ENCODE measurements at places on chromosomes 3 and 15. TPM values are rescaled to one million over a fixed set of nuclear protein-coding genes. Genes with fewer than 3 reads are reported as not detected.

DNA sequence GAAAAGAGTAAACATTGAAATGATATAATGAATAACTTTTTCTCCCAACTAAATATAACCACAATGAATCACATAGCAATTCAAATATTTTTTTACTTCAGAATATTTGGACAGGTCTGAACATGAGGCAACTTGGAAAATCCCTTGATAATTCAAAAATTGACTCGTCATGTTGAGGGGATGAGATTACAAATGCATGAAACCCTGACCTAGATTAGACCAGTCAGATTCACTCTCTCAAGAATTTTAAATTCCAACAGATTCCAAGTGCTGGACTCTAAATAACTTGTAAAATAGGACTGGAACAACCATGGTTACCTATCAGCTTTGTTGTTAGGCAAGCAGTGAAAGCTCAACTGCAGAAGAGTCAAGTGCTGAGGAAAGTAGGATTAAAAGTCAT is 317.5 kb downstream of the GBE1 start:
- no peak for DNase-seq

GRCh38 chr3:170768334-170768801 is 101.6 kb downstream of the RPL22L1 start:
- DNase-seq, result no peak

GRCh38 chr15:52499506-52499905 is 29.2 kb downstream of the MYO5A start:
- DNase-seq, result no peak

DNA sequence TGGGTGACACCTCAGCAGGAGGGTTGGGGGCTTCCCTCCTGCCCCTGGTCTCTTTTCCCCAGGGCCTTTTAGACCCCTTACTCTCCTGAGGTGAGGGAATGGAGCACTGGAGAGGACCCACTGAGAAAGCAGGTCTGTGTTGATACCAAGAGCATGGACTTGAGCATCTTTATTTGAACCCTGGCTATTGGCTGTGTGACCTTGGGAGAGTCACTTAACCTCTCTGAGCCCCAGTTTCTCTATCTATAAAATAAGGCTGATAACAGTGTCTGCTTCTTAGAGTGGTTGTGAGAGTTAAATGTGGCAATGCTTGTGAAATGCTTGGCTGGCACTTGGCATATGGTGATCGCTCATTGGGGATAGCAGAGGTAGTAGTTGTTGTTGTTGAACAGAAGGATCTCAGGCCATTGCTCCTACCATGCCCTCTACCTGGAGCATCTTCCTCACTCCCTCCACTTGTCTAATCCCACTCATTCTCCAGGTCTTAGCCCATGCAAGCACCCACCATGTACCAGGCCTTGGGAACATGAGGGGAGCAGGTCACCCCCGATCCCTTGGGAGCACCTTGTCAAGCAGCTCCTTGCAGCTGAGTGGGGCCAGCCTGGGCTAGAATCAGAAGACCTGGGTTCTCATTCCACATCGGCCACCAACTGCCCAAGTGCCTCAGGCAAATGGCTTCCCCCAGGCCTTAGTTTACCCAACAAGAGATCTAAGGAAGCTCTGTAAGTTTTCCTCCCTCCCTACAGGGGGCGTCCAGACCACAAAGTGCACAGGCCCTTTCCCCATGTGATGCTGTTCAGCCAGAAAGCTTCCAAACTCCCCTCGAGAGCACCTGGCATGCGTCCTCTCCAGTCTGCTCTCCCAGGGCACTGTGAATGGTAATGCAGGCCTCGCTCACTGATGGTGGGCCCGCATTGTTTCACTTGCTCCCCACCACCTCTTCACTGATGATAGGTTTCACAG is 96.7 kb downstream of the LSM3 start:
- no peak for DNase-seq

DNA sequence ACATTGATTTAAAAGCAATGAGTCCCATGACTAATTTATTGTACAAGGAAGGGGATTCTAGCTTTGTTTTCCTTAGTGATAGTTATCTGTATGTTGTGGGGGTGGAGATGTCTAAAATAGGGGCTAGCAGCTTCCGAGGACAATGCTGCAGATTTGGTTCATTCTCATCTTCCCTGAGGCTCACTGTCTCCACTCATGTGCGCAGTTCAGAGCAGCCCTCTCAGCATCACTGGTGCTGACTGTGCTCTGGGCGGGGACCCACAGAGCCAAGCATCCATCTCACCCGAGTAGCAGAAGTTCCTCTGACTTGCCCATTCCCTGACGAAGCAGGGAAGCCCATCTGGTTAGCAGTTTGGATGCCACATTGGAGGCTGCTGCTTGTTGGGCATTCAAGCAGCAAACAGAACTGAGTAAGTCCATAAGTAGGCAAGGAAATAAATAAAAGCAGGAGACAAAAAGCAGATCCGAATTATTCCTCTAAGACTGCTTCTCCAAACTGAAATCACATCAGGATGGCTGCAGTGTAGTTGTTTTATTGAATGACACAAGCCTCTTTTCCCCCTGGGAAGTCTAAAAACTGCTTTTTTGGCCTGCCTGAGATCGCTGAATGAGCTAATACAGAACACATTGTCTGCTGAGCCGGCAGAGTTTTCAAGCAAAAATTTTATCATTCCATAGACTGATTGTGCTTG is 27.5 kb downstream of the RARB start:
- no peak for DNase-seq

GRCh38 chr3:11050666-11051323 is 58.2 kb downstream of the SLC6A1 start:
- no peak for DNase-seq

GRCh38 chr3:160027541-160028195 is 39.0 kb downstream of the IL12A start:
- no peak for DNase-seq

GOLGB1 gene
- total RNA-seq, result 31.4 TPM

RYR3 gene
- total RNA-seq, result 1.5 TPM

GRCh38 chr3:193805448-193805847 is 212.4 kb downstream of the OPA1 start:
- no peak for DNase-seq

DNA sequence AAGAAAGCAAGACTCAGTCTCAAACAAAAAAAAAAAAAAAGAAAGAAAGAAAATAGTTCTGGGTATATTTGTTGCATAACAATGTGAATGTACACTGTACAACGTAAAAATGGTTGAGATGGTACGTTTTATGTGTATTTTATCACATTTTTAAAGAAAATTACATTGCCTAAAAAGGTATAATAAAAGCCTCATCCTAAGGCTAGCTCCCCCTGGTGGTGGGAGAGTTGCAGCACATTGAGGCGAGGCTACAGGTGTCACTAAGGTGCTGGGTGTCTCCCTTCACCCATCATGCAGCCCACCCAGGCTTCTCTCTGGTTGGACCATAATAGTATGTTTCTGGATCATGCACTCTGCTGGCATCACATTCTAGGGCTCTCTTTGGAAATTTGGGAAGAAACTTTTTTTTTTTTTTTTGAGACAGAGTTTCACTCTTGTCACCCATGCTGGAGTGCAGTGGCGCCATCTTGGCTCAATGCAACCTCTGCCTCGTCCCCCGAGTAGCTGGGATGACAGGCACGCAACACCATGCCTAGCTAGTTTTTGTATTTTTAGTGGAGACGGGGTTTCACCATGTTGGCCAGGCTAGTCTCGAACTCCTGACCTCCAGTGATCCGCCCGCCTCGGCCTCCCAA is 12.4 kb upstream of the RAB11A start:
- peak; percentile 49 for DNase-seq

ICE2 gene
- 80.3 TPM for total RNA-seq

DNA sequence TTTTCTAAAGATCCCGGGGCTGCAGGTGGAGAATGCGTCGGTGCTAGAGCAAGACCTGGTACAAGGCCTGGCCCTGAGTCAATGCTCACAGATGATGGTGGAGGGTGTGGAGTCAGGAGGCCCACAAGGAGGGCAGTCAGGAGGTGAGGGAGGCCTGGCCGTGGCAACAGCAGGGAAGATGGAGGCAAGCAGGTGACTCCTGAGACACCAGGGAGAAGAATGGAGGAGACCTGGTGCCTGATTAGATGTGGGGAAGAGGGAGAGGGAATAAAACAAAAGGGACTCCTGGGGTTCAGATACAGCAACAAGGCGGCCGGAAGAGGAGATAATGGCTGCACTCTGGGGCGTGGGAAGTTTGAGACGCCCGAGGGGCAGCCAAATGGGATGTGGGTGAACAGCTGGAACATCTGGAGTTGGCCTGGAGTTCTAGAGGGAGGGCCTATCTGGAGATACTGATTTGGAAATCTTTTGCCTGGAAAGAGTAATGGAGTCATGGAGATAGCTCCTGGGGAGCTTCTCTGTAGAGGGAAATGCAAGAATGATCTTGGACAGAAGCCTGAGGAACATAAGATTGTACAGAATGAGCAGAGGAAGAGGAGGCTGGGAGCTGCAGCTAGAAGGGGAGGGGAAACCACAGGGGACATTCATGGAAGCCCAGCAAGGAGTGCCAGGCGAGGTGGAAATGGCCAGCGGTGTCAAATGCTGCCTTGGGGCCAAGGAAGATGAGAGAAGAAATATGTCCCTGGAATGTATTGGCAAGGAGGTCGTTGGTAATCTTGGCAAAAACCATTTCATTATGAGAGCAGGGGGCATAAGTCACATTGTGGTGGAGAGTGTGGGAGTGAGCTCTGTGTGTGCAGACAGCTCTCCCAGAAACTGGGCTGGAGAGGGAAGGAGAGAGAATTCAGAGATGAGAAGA is 67.5 kb upstream of the CORO2B start:
- DNase-seq, result no peak

ZCWPW2 gene
- total RNA-seq, result 0.30 TPM

TLR9 gene
- not detected for total RNA-seq

RBMS3 gene
- 35.4 TPM for total RNA-seq

DNA sequence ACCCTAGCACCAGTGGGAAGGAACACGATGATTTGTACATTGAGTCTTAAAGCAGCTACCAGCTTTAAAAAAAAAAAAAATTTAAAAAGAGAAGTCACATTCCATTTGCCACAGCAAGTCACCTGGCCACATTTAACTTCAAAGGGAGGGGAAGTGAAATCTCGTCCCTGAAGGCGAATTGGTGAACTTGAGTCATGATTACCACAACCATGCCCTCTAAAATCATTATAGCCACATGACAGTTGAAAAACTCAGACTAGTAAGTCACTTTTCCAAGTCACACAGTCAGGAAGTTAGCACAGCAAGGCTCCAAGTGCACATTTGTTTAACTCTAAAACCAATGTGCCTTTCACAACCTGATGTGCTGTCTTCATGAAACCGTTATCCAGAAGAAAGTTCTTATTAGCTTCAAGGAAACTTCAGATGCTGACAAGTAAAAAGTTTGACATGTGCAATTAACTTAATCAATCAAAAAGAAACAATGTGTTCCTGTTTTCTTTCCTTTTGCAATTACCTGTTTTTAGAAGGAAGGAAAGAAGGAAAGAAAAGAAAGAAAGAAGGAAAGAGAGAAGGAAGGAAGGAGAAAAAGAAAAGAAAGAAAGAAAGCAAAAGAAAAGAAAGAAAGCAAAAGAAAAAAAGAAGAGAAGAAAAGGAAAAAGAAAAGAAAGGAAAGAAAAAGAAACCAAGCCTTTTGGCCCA is 8.3 kb upstream of the THSD4 start:
- no peak for DNase-seq

DNA sequence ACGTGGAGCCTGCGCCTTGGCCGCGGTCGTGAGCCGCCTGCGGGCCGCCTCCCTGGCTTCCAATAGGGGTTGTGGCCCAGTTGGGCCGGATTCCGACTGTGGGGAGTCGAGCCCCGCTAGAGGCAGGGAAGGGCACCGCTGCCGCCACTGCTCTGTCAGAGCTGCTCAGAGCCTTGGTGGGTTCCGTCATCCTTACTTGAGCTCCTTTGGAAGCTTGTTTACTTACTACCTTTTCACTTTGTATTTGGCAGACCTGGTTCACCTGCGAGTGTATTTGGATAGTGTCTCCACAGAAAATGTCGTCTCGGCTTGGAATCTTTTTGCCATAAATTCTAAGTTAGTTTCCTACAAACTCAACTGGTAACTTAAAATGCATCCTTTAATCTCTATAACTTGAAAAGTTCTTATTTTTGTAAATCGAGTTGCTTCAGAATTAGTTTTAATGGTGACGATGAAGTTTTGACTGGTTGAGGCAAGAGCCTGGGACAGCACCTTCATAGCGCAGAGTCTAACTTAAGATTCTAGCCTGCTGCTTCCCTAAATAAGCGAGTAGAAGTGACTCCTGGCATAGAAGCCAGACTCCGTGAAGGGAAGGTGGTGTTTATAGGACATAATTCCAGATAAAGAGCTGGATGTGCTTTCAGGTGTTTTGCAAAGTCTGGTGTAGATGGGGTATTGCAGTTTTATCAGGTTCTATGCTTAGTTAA is 800 bp downstream of the DAG1 start:
- DNase-seq, result no peak

FYTTD1 gene
- total RNA-seq, result 52.5 TPM

ZNF620 gene
- total RNA-seq, result 24.0 TPM

DNA sequence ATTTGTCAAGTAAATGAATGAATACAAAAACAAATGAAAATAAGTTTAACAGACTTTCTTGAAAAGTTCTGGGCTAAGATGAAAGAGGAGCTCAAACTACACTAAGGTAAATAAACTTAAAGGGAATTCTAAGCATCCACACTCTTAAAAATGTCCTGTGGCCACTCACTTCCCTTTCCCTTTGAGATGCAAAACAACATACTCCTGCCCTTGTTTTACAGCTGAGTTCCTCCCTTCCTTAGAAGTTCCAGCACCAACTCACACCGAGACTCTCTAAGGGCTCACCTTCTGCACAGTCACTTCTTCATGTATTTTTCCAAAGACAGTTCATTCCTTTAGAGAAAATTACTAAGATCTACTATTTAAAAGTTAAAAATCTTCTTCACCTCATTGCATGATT is 123.3 kb upstream of the CMC1 start:
- DNase-seq, result no peak

SLC9A9 gene
- total RNA-seq, result 0.56 TPM

TEX55 gene
- total RNA-seq, result not detected

All from neural crest cell (in vitro differentiated cells).